ENCODE measurements at places on chromosomes 1 and 21. TPM values are rescaled to one million over a fixed set of nuclear protein-coding genes. Genes with fewer than 3 reads are reported as not detected.

DNA sequence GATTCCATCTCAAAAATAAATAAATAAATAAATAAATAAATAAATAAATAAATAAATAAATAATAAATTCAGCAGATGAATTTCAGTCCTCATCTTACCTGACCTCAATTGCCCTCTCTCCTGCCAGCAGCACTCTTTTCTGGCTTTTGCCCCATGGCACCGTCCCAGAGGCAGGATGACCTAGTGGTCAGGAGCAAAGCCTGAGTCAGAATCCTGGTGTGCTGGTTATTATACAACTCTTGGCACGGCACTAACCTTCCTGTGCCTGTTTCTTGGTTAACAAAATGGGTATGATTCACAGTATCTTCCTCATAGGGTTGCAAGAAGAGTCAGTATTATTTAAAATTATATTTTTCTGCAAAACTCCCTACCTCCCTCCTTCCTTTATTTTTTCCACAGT lies 43.0 kb downstream of the NKAIN1 start:
- no peak for DNase-seq
- H3K27ac ChIP-seq = no peak overlapping the region
- H3K4me3 ChIP-seq = no peak overlapping the region

- no peak for DNase-seq
- peaks cover 12% of the 10 kb centered on the region for H3K4me1 ChIP-seq
- no peaks in the 10 kb centered on the region for H3K27me3 ChIP-seq
- H3K36me3 ChIP-seq = no peaks in the 10 kb centered on the region
Observed at GRCh38 chr1:236066054-236066453, 1.2 kb upstream of the NID1 start.

GRCh38 chr1:100542285-100542684 lies 4.3 kb downstream of the GPR88 start:
- peaks cover 12% of the 10 kb centered on the region for H3K4me1 ChIP-seq
- H3K27me3 ChIP-seq = peaks cover 9% of the 10 kb centered on the region
- no peaks in the 10 kb centered on the region for H3K36me3 ChIP-seq
- H3K27ac ChIP-seq = no peak overlapping the region
- DNase-seq = no peak

DNA sequence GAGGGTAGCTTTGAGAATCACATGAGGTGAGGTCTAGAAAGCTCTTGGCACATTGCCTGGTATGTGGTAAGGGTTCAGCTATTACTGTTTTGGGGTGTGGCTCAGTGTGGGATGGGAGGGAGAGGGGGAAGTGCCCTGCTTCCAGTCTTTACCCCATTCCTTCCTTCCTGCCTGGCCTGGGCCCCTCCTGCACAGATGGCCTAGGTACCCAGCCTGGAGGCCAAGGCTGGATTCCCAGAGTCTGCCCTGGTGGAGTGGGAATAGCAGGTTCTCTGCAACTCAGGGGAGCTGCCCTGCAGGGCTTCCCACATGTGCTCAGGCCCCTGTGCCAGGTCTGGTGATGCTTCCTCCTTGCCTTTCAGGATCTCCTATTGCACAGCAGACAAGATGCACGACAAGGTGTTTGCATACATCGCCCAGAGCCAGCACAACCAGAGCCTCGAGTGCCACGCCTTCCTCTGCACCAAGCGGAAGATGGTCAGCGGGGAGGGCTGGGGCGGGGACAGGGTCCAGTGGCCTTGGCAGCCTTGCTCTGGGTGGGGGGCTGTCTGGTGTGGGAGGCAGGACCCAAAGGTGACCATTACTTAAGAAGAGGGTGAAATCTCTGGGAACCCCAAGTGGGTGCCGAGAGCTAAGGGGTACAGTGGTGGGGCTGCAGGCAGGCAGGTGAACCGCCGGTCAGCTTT lies 13.5 kb downstream of the LDLRAP1 start:
- H3K27me3 ChIP-seq = no peaks in the 10 kb centered on the region
- peaks cover 22% of the 10 kb centered on the region for H3K4me1 ChIP-seq
- DNase-seq = no peak

DNA sequence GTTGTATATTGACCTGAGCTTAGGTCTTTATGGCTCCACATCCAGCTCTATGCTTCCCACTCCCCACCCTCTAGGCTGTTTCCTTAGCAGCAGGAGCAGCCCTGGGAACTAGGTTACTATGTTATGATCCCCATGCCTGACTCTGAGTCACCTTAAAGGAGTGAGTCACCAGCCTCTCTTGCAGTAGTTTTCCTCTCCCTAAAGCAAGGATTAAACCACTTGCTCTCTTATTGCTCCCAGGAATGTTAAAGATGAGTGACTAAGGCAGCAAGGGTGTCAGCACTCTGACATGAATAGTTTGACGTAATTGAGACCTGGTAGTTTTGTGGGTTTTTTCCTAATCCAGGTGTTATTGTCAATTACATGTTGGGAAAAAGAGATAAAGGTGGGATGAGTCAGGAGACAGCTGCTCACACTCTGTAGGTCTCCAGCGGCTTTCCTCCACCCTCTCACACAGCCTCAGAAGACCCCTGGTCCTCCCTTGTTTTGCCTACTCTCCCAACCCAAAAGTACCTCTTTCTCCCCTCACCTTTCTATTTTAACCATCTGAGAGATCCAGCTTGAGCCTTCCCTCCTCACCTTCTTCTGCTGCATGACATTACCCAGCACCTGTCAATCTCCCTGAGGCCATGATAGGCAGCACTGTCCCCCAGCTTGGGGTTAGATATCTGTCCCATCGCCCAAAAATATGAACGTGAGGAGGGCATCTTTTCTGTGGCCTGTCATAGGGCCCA lies 369.1 kb upstream of the VAMP3 start:
- peaks cover 48% of the 10 kb centered on the region for H3K4me1 ChIP-seq
- DNase-seq = no peak
- no peaks in the 10 kb centered on the region for H3K36me3 ChIP-seq
- no peak overlapping the region for H3K27ac ChIP-seq
- no peaks in the 10 kb centered on the region for H3K27me3 ChIP-seq
- no peak overlapping the region for H3K4me3 ChIP-seq

- peaks cover 3% of the 10 kb centered on the region for H3K27me3 ChIP-seq
- H3K27ac ChIP-seq = no peak within 1 kb of the TSS
- H3K36me3 ChIP-seq = no peaks in the 10 kb centered on the region
- DNase-seq = no peak
- H3K4me3 ChIP-seq = no peak within 1 kb of the TSS
Observed at GRCh38 chr1:99264201-99265021, at the start of gene PLPPR4. Gene PLPPR4, plus strand, starts transcription at chr1:99264492. Its CDS starts 102 bp downstream, at chr1:99264594.

DNA sequence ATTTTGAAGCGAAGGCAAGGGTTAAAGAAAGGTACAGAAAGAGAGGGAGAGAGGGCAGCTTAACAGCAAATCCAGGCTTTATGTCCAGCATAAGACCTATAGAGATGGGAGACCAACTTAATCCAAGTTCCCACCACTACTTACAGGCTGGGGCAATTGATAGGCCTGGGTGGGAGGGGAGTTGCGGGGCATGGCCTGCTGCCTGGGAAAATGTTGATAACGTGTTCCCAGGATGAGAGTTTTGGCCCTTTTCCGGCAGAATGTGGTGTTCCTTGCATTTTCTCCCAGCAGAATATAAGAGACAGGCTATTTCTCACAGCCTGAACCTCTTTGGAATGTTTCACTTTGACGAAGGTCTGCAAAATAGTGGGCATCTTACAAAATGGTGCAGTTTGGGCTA lies 34.9 kb upstream of the PLA2G5 start:
- H3K4me3 ChIP-seq = no peak overlapping the region
- H3K4me1 ChIP-seq = peaks cover 9% of the 10 kb centered on the region
- H3K27ac ChIP-seq = no peak overlapping the region
- no peaks in the 10 kb centered on the region for H3K27me3 ChIP-seq
- no peak for DNase-seq

DNA sequence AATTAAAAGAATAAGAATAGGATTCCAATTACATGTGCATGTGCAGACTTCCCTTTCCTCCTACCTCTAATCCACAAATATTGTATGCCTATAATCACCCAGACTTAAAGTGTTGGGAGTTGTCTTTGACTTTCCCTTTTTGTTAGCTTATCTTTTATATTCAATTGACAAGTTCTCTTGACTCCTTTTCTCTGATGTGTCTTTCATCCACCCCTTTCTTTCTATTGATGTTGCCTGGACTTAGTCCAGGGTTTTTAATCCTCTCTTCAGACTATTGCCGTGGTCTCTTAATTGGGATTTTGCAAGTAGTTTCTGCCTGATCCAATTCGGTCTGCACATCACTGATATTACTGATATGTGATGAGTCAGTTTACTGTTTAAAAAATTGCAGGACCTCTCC lies 170.9 kb downstream of the LHX8 start:
- no peaks in the 10 kb centered on the region for H3K36me3 ChIP-seq
- H3K27me3 ChIP-seq = no peaks in the 10 kb centered on the region
- H3K4me3 ChIP-seq = no peak overlapping the region
- no peak overlapping the region for H3K27ac ChIP-seq

GRCh38 chr21:36478207-36478701 lies 1.7 kb downstream of the CLDN14 start:
- no peaks in the 10 kb centered on the region for H3K27me3 ChIP-seq
- H3K4me1 ChIP-seq = peaks cover 3% of the 10 kb centered on the region

GRCh38 chr1:150521196-150521968 lies 5.8 kb downstream of the FALEC start:
- no peak for DNase-seq
- H3K27ac ChIP-seq = no peak overlapping the region
- no peaks in the 10 kb centered on the region for H3K36me3 ChIP-seq
- no peaks in the 10 kb centered on the region for H3K27me3 ChIP-seq

GRCh38 chr1:58156124-58156468 lies 390.4 kb downstream of the OMA1 start:
- peak; percentile 9 for DNase-seq
- no peaks in the 10 kb centered on the region for H3K27me3 ChIP-seq
- H3K4me1 ChIP-seq = peaks cover 3% of the 10 kb centered on the region

- no peak for DNase-seq
- H3K4me1 ChIP-seq = no peaks in the 10 kb centered on the region
- H3K27me3 ChIP-seq = no peaks in the 10 kb centered on the region
- H3K27ac ChIP-seq = no peak overlapping the region
Observed at GRCh38 chr1:200666309-200666708, 3.4 kb downstream of the DDX59 start.

GRCh38 chr1:36502616-36503015 lies 19.9 kb upstream of the CSF3R start:
- no peak overlapping the region for H3K4me3 ChIP-seq
- no peaks in the 10 kb centered on the region for H3K4me1 ChIP-seq
- H3K27ac ChIP-seq = no peak overlapping the region
- no peaks in the 10 kb centered on the region for H3K36me3 ChIP-seq
- DNase-seq = no peak

DNA sequence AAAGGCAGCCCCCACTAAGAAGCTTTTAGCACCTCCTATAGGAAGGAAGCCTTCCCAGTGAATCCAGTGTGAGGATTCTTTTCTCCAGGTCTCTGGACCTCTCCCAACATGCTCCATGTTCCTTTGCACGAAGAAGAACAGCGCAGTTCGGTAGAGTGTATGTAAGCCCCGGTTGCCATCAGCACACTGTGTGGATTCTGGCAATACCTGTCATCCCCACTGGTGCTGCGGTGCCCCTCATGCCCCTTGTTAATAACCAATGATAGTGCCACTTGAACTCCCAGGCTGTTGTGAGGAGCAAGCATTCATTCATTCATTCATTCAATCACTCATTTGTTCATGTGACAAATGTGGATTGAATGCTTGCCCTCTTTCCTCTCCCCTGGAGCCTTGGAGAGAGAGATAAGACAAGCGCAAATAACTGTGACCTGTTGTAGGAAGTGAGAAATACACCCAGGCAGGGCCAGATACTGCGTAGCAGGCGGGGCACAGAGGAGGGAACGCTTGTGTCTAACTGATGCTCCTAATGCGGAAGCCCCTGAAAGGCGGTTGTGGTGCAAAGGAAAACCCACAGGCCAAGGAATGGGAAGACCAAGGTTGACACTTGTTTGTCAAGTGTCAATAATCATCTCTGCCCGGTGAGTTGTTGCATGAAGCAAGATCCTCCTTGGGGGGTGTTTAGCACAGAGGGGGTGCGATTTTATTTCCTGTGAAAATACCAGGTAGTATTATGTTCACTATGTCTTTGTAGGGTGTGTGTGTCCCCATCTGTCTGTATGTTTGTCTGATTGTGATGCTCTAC lies 9.8 kb downstream of the LGR6 start:
- DNase-seq = no peak
- no peaks in the 10 kb centered on the region for H3K27me3 ChIP-seq
- H3K4me1 ChIP-seq = no peaks in the 10 kb centered on the region
- H3K4me3 ChIP-seq = no peak overlapping the region
- H3K27ac ChIP-seq = no peak overlapping the region

DNA sequence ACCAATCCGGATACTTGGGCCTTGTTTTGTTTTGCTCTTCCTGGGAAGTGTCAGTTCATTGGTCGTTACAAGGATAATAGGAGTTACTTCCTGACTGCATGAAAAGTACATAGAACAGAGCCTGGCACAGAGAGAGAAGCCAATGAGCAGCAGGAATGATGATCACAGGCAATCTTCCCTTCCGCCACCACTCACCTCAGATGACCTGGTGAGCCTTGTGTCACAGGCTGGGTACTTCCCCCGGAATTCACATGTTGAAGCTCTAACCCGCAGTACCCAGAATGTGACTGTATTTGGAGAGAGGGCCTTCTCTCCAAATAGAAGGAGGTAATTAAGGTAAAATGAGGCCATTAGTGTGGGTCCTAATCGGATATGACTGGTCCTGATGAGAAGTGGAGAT lies 18.8 kb upstream of the GPR137B start:
- DNase-seq = no peak
- peaks cover 34% of the 10 kb centered on the region for H3K4me1 ChIP-seq
- no peaks in the 10 kb centered on the region for H3K27me3 ChIP-seq
- H3K27ac ChIP-seq = no peak overlapping the region

DNA sequence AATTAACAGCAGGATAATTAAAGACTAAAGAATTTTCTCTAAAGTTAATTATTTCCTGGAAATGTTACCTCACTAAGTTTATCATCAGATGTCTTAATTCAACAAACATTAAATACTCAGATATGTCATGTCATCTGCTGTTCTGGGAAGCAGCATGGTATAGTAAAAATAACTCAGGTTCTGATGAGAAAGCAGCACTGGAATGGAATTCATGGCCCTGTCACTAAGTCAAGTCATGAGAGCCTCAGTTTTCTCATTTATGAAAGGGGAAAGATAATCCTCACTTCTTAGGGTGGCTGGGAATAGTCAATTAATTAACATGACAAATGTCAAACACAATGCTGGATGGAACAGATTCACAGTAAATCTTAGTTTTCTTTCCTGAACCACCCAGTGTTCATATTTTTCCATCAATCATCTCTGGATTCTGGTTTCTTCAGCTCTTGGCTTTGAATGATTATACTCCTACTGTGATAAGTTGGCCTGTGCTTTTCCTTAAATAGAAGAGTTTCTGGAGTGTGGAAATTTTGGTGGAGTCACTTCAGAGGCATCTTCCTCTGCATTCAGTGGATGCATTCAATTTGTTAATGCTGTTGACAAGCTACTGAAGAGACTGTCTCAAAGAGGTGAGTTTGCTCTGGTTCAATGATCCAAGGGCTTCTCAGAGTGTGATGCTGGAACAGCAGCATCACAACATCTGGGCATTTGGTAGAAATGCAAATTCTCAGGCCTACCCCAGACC lies 319.4 kb downstream of the KCNH1 start:
- no peak overlapping the region for H3K27ac ChIP-seq
- no peak overlapping the region for H3K4me3 ChIP-seq
- H3K27me3 ChIP-seq = no peaks in the 10 kb centered on the region
- DNase-seq = no peak
- H3K4me1 ChIP-seq = no peaks in the 10 kb centered on the region
- no peaks in the 10 kb centered on the region for H3K36me3 ChIP-seq

- no peaks in the 10 kb centered on the region for H3K36me3 ChIP-seq
- H3K4me1 ChIP-seq = no peaks in the 10 kb centered on the region
- no peak for DNase-seq
- H3K27ac ChIP-seq = no peak overlapping the region
- H3K4me3 ChIP-seq = no peak overlapping the region
Observed at GRCh38 chr1:29671446-29672356, 435.4 kb downstream of the PTPRU start.

IFI16 gene
- total RNA-seq = 185 TPM

MTARC2 gene
- total RNA-seq = 3.1 TPM

ARMH1 gene
- total RNA-seq = 18.1 TPM

CNTN2 gene
- not detected for total RNA-seq

ARHGEF16 gene
- total RNA-seq = not detected

NBPF4 gene
- total RNA-seq = not detected

C1QTNF12 gene
- total RNA-seq = 0.96 TPM
